HFFc6 (cell line): ENCODE measurements at places on chromosomes 2 and 18.

- no peak for DNase-seq
Measured at GRCh38 chr2:189146553-189146952, 33.0 kb downstream of the COL5A2 start.

- no peak for DNase-seq
Measured at GRCh38 chr2:175864137-175864850, 137.8 kb downstream of the LNPK start.

DNA sequence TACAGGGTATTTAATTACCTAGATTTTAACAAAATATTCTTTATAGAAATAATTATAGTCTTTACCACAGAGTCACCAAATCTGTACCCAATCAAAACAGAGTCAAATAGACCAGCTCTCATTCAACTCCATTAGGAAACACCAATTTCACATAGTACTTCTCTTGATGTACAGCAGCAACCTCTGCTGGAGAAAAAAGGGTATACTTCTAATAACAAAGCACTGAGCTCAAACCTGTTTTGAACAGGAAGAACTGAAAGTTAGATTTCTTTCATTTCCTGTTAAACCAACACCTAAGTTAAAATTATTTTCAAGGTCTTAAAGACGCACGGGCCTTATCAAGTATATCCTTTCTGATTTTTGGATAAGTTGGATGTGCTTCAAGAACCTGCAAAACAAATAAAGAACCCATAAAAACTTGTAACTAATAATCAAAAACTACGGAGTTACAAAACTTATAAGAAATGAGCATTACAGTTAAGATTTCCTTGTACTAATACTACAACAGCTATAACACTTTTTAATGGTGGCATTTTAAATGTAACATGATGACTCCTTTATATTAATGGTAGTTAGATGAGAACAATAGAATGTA, 79.0 kb downstream of the TTC21B start:
- DNase-seq, result peak; percentile 66

- DNase-seq, result no peak
Measured at GRCh38 chr2:151782378-151783132, 45.7 kb downstream of the ARL5A start.

- no peak for DNase-seq
Measured at GRCh38 chr2:209451209-209451834, 27.5 kb downstream of the MAP2 start.

- no peak for DNase-seq
Measured at GRCh38 chr18:49561289-49562193, at the start of gene LIPG. LIPG (plus strand) TSS chr18:49562057; CDS start chr18:49562309, 252 bp downstream.

- DNase-seq, result peak; percentile 35
Measured at GRCh38 chr2:39954346-39954745, 175.3 kb upstream of the THUMPD2 start.

DNA sequence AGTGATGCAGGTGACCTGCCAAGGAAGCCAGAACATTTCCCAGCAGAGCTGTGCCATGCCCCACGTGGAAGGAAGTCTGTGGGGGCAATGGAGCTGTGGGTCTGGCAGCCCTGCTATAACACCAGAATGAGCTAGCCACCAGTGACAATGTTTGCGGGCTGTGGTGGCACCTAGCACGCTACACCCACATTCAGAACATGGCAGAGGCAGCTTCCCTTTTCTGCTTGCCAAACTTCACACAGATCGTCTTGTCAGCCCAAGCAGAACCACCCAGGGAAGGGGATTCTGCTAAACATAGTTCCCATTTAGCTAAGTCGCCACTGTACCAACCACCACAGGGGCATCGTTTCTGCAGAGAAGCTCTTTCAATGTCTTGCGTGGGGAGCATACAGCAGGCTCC, 27.0 kb upstream of the CCDC93 start:
- no peak for DNase-seq

GRCh38 chr18:48569139-48569914, 30.5 kb downstream of the CTIF start:
- DNase-seq, result no peak

- no peak for DNase-seq
Measured at GRCh38 chr18:68340606-68341005, 374.3 kb downstream of the TMX3 start.

DNA sequence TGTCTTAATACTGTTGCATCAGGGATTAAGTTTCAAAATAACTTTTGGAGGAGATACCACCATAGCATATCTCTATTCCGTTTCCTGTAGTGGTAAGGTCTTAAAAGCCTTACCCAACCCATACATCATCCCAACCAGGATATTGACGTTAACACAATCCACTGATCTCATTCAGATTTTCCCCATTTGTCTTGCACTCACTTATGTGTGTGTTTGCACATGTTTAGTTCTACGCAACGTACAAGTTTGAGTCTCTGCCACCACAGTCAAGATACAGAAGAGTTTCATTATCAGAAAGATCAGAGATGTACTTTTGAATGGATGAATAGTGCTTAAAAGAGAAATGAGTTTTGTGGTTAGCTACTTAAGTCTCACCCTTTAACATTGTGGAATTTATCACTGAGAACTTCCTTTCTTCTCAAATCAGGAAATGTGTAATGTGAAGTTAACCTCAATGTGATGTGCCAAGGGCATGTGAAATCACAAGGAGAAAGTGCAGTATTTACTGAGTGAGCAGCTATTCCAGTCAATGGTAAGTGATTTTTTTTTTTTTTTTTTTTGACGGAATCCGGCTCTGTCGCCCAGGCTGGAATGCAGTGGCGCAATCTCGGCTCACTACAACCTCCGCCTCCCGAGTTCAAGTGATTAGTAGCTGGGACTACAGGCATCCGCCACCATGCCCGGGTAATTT, 69.2 kb upstream of the EPHA4 start:
- DNase-seq, result no peak

- DNase-seq, result no peak
Measured at GRCh38 chr2:241469746-241470145, 38.6 kb downstream of the STK25 start.

DNA sequence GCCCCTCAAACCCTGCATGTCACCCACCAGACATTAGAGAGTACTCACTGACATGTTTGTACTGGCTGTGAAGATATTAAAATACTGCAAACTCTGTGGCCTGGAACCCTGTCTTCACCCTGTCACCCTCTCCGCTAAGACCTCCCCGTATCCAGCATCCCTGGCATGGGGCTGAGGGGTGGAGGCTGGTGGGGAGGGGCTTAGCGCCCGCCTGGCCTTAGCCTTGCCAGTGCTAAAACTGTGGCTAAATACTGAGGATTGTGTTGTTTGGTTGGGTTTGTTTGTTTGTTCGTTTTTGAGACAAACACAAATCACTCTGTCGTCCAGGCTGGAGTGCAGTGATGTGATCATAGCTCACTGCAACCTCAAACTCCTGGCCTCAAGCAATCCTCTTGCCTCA, 1.8 kb downstream of the PSTPIP2 start:
- DNase-seq, result no peak

DNA sequence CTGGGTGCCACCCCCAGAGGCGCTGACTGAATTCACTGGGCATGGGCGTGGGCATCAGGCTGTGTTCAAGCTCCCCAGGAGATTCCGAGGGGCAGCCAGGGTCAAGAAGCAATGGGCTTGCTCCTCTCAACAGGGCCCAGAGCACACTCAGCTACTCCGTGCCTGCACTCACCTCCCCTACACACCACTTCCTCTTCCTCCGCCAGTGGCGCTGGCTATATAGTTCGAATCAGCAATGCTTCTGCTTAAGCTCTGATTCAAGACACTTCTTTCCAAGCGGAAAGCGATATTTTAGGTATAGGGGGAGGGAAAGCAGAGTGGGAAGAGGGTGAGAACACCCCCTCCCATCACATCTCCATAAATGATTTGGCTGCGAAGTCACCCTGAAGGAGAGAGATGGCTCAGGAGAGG, 42.1 kb downstream of the CRACDL start:
- DNase-seq, result no peak

- no peak for DNase-seq
Measured at GRCh38 chr18:63175264-63175663, 144.3 kb downstream of the BCL2 start.

- no peak for DNase-seq
Measured at GRCh38 chr2:74535440-74535965, 5.8 kb downstream of the HTRA2 start.

GRCh38 chr2:47297767-47298425, 105.1 kb upstream of the MSH2 start:
- no peak for DNase-seq

GRCh38 chr2:127678991-127679390, 3.7 kb upstream of the LIMS2 start:
- DNase-seq, result no peak

DNA sequence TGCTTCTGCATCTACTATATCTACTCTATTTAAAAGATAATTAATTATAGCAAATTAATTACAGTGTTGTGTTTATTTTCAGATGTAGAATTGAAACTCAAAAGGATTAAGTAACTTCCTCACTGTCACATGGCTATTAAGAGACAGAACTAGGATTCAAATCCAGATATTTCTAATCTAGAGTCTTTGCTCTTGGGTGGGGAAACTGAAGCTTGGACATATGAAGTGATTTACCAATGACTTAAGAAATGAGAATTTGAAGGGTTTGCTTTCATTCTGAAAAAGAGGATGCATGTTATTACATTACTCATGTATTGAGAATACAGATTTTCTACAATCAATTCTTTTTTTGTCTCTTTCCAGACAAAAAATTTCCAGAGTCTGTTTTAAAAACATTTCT, 191.5 kb upstream of the SMAD7 start:
- DNase-seq, result no peak

DNA sequence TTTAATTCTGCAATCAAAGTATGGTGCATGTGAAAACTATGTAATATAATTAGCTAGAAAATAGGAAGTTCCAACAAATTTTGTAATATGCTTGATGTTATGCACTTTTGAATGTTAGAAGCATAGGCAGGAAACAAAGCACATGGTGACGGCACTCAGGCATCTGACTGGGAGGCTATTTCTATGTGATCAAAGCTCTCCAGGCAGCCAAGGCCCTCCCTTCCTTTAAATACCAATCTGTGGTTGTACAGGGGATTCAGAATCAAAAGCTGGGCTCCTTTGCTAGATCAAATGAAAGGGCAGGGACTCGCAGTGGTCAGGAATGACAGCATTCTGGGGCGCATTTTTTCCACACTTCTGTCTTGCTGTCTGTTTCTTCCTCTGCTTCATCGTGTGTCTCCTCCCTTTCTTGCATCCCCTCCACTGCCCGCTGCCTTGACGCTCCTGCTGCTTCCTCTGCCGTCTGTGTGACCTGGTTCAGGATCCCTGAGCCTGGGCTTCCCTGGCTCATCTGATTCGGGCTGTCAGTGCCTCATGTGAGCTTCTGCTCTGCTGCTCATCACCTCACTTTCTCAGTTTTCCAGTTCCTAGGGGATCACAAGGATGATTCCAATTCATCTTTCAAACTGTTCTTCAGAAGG, 30.9 kb downstream of the TMEM182 start:
- DNase-seq, result no peak

DNA sequence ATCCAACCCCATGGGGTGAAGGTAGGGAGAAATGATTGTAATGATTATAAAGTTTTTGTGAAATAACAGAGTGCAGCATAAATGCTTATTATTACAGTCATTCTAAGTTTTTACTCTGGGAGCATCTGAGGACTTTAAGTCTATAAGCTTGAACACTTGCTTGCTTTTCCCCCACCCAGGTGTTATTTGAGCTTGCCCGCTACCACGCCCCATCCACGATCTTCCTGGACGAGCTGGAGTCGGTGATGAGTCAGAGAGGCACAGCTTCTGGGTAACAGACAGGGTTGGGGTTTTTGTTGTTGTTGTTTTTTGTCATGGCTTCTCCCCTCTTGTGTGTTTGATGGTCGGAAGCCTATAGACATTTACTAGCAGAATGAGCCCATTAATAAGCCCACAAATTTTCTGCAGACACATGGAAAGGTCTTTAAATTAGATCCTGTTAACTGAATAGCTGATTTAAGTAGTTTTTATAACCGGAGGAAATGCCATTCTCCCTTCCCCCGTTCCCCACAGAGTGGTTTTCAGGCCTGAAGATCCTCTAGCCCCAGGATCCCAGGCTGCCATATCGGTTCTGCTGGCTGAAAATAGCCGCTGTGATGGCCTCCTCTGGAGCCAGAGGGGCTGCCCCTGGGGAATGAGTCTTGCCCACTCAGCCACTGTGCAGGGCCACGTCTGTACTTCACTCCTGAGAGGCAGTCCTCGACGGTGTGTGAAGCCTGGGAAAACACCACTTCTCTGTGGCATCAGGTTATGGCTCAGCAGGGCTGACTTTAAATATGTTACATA, 39.9 kb upstream of the ELOA2 start:
- DNase-seq, result peak; percentile 3

DNA sequence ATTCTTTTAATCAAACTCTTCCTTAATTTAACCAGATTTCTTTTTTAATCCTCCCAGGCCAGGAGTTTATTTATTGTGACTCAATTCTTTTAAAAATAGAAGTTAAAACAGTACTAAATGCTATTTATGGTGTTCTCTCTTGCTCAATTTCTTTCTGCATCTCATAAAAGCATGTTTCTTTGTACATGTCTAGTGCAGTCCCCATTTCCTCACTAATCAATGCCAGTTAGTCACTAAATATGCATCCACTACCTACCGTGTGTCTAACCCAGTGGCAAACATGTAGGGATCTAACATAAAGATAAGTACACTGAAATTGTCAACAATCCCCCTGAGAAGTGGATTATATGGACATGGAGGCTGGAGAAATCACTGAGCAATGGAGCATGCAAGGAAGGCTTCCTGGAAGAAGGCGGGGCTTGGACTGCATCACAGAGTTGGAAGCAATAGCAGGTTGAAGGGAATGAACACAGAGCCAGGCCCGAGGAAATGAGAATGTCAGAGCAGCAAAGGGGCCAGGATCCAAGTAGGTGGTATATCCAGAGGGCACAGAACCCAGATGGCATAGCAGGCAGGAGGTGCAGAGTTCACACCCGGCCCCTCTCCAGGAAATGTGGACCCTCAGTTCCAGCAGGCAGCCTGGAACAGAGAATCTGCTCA, 105.3 kb upstream of the FOSL2 start:
- DNase-seq, result peak; percentile 43

DNA sequence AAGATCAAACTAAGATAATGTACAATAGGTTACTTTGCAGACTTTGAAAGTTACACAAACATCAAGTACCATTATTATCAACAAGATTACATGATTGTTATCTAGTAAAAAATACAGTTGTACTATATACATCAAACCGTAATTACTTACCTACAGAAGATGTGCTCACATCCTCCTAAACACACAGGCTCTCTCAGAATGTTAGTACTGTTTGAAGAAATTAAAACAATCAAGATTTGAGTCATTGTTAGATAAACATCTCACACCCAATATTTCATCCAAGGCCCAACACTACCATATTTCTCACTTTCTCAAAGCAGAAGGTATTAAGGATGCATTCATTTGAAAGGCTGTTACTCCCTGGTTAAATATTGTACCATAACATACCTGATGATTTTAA, 12.6 kb downstream of the BARD1 start:
- DNase-seq, result no peak

- peak; percentile 28 for DNase-seq
Measured at GRCh38 chr18:55522011-55522410, 66.0 kb downstream of the TCF4 start.

- DNase-seq, result no peak
Measured at GRCh38 chr2:17803497-17803896, 12.8 kb upstream of the MSGN1 start.

- DNase-seq, result no peak
Measured at GRCh38 chr2:19895535-19895934, 6.2 kb downstream of the TTC32 start.

- no peak for DNase-seq
Measured at GRCh38 chr2:52518678-52519077, 1248.9 kb upstream of the CHAC2 start.

- no peak for DNase-seq
Measured at GRCh38 chr18:57207124-57207916, 60.4 kb downstream of the BOD1L2 start.
